ENCODE measurements at places on chromosomes 7 and 10. TPM values are rescaled to one million over a fixed set of nuclear protein-coding genes. Genes with fewer than 3 reads are reported as not detected.
A peak's percentile ranks its signal among the peaks of the same experiment; 100 is the strongest.

- DNase-seq, result no peak
Measured at GRCh38 chr7:12089951-12090756, 120.9 kb upstream of the TMEM106B start.

DNA sequence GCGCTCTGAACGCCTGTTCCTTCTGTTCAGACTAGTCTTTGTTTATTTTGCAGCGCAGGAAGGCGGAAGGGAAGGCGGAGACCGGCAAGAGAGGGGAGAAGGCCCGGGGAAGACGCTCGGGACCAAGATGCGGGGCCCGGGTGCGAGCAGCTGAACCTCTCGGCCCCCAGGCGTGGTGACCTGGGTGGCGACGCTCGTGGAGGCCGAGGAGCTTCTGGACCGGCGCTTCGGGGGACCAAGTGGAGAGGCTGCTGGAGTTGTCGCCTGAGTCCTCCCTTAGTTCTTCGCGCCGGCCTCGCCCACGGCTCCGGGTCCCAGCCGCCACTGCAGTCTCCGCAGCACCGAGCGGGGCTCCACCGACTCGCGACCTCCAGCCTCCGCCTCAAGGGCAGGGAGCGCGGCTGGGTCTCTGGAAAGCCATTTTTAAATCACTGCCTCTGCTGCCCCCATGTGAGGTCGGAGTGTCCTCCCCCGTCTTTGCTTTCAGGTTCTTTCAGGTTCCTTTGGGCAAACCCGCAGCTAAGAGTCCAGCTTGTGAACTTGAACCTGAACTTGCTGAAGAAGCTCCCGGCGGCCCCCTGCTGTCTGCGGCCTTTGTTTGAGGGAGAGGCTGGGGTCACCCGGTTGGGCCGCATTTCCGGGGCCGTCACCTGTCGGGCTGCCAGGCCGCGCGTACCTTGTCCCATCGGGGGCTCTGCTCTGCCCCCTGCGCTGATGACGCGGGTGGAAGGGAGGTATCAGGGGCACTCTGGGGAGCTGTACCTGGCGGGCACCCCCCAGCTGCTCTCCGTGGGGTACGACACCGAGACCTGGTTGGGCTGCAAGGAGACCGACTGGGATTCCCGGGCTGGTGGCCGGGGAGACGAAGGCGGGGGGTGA, 136.0 kb downstream of the KIF20B start:
- DNase-seq, result peak; percentile 8

GRCh38 chr10:59432207-59432900, 70.0 kb upstream of the FAM13C start:
- no peak for DNase-seq

FGF8 gene
- total RNA-seq, result not detected

TLX1 gene
- total RNA-seq, result not detected
